Cardiac septum (tissue), 1 donor: ENCODE measurements at places on chromosomes 7 and 10. TPM values are rescaled to one million over a fixed set of nuclear protein-coding genes. Genes with fewer than 3 reads are reported as not detected.

GRCh38 chr10:78266741-78267469 lies 233.2 kb downstream of the RPS24 start:
- no peak for DNase-seq

GRCh38 chr7:24283554-24283896 lies 465 bp upstream of the NPY start:
- no peak for DNase-seq

DNA sequence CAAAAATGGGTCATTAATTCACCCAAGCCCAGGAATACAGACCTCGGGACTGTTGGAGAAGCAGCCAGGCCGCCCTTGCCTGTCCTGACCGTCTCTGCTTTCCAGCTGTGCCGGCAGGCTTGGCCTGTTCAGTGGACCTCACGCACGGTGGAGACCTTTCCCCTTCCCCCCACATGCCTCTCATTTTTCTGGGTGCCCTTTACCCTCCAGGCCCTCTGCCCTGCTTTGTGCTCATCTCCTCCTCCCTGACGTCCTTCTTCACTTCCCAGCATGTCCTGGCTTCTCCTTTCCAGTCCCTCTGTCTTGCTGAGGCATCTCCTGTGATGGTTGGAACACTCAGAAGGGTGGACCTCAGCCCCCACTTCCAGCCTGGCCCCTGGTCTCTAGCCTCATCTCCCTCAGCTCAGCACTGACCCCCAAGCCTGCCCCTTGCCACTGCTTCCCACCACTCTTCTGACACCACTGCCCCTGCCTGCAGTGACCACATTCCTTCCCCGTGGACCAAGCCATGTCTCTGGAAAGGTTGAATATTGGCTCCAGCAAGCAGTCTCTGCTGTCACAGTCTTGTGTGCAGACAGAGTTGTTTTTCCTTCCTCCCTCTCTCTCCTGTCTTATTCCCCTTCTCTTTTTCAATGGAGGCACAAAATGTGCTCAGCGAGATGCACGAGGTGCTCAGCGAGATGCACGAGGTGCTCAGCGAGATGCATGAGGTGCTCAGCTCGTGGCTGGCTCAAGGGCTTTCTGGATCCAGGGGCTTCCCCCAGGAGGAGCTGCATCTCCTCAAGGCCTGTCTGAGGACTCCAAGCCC lies 14.9 kb downstream of the BAG3 start:
- DNase-seq = no peak

- DNase-seq = no peak
These were observed 91.3 kb upstream of the PRKG1 start for GRCh38 chr10:50982989-50983388.

- no peak for DNase-seq
These were observed 16.5 kb upstream of the UBE2D1 start for GRCh38 chr10:58318346-58318745.

- no peak for DNase-seq
These were observed 1.2 kb downstream of the GAL3ST4 start for GRCh38 chr7:100166970-100167911.

DOCK4 gene
- 18.5 TPM for total RNA-seq

VSTM4 gene
- total RNA-seq = 24.4 TPM

SEMA3E gene
- 0.70 TPM for total RNA-seq
